ENCODE measurements at places on chromosomes 7 and 10.

- DNase-seq = no peak
Measured at GRCh38 chr7:81662531-81662930, 107.3 kb downstream of the HGF start.

GRCh38 chr10:117462816-117463544 is 79.6 kb upstream of the EMX2 start:
- no peak for DNase-seq

GRCh38 chr7:36092221-36092771 is 60.8 kb upstream of the EEPD1 start:
- DNase-seq = no peak

GRCh38 chr10:12782537-12782936 is 219.0 kb downstream of the CCDC3 start:
- DNase-seq = no peak

DNA sequence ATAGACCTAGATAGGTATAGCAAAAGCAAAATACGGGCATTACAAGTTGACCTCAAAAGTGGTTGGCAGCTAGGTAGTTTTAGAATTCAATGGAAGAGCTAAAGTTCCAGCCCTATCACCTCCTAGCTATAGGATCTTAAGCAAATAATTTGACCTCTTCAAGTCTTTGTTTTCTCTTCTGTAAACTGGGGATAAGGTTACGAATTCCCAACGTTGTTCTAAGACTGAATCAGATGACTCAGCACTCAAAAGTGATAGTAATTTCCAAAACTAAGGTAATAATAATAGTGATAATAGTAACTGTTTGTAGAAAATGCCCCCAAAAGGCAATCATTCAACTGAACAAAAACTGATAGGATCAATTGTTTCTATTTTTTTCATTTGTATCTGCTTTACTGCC is 445.2 kb downstream of the KCNMA1 start:
- DNase-seq = no peak

- DNase-seq = no peak
Measured at GRCh38 chr7:152859781-152860191, 100.2 kb downstream of the ACTR3B start.

Measured in stimulated activated CD8-positive, alpha-beta memory T cell treated with anti-CD3 and anti-CD28 coated beads, Interleukin-15, amount 100 ng/mL, for 24 hours (primary cell).